BJ (cell line): ENCODE measurements at places on chromosomes 11 and 22. TPM values are rescaled to one million over a fixed set of nuclear protein-coding genes. Genes with fewer than 3 reads are reported as not detected.

GRCh38 chr22:27614006-27614649, 187.4 kb downstream of the MN1 start:
- no peak for DNase-seq

GRCh38 chr11:67283481-67283963, 5.6 kb upstream of the ANKRD13D start:
- DNase-seq = no peak

DNA sequence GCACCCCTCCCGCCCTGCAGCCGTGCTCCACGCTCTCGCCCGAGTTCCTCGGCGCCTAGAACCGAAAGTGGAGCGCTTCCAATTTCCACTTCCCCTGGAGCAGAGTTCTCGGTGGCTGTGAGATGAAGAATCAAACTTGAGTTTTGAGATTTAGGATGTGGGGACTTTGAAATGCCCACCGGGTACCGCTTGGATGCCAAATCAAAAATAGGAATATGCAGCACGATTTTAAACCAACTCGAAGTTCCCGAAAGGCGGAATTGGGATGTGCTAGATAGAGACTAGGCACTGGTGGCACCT, 569 bp downstream of the POLA2 start:
- no peak for DNase-seq

DNA sequence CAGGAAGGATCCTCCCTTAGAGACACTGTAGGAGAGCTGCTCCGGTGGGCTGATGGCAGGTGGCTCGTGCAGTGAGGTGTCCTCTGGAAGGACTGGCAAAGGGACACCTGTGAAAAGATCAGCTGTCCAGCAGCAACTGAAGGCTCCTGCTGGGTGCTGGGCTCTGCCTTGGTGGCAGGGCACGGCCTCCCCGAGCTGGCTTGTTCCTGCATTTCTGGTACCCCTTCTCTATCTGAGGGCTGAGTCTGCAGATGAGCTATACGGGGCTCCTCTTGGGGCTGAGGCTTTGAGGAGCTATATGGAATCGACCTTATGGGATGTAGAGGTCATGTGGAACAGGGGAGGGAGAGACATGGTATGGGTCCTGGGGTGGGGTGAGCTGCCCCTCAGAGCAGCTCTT, 875.8 kb downstream of the BRD1 start:
- DNase-seq = no peak

DNA sequence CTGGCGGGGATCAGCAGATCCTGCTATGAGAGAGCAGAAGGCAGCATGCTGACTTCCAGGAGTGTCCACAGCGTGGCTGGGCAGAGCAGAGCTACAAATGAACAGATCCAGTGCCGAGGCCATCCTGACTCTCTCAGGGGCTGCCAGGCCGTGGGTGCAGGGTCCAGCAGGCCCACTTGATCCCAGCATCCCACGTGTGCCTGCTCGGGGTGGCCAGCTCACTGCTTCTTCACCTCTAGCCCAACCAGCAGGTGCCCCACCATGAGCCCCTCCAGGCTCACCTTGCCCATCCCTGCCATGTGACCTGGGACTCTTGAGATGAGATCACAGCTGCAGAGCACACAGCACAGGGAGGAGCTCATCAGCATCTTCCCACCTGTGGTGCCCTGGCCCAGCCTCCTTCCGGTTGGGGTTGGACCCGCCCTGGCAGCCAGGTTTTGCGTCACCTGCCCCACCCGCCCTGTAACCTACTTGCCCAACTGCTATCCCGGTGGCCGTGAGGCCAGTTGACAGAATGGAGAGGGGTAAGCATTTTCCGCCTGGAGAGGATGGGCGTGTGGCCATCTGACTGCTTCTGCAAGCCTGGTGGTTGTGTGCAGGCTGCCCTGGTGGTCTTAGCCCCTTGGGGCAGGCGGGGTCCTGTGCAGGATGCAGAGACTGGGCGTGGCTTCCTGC, 11.0 kb downstream of the TANGO2 start:
- DNase-seq = no peak

DNA sequence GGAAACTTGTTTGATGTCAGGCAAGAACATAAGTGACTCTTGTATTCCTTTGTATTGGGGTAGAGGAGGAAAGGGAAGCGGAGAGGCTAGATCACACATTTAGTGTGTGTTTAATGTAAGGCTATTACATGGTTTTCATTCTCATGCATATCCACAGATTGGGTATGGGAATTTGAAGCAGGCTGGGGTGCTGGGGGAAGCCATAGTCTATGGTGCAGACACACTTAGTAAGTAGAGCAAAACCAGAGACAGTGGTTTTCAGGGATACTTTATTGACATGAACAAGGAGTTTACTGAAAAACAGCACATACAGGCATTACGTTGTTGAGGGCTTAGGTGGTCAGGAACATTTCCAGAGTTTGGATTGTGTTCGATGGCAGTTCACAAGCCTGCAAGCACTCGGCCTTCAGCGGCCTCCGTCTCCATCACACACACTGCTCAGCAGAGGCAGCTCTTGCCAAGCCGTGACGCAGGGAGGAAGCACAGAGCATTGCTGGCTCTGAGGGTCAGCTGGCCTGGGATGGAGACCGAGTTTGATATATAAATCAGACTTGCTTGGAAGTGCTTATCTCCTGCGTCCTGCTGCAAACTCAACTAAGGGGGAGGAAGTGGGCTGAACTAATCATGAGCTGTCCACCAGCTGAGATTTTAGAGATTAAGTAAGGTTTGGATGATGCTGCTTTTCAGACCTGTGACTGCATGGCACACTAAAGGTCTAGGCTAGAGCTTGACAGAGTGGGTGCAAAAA, 25.3 kb downstream of the SCN3B start:
- no peak for DNase-seq

- DNase-seq = no peak
These were observed 1175.4 kb upstream of the TENM4 start for GRCh38 chr11:80616070-80616800.

DNA sequence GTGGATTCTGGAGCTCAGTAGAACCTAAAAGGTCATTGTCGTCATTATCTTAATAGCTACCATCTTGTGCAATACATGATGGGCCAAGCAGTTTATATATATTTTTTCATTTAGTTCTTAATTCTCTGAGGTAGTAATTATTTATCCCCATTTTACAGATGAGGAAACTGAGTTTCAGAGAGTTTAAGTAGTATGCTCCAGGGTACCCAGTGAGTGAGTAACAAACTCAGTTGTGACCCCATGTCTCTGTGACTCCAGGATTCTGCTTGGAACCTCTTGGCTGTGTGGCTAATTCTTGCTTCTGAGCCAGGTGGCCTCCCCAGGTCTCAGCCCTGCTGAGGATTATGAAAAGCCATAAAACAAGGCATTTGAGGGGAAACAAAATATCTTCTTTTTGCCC, 82.6 kb downstream of the CEP164 start:
- no peak for DNase-seq

GRCh38 chr11:73234471-73235181, 16.5 kb downstream of the P2RY2 start:
- DNase-seq = no peak

- peak; percentile 17 for DNase-seq
These were observed 25.6 kb downstream of the SCUBE2 start for GRCh38 chr11:9065607-9066432.

DNA sequence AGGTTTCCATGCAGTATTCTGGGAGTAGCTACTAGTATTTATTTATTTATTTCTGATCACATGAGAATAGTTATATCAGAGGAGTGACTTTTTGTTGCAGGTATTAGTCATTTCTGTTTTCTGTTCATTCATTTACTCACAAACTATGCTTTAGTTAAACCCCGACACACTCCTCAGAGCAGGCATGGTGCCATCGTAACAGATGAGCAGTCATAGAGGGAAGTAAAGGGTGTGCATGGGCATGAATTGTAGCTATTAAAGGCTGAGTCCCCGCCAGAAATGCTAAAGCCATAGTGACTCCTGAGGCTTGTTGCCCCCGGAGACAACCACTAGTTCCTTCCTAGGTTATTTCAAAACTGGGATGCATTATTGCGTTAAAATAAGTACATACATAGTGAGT, 10.6 kb downstream of the JHY start:
- no peak for DNase-seq

GRCh38 chr11:45754741-45755140, 50.2 kb upstream of the SLC35C1 start:
- no peak for DNase-seq

DNA sequence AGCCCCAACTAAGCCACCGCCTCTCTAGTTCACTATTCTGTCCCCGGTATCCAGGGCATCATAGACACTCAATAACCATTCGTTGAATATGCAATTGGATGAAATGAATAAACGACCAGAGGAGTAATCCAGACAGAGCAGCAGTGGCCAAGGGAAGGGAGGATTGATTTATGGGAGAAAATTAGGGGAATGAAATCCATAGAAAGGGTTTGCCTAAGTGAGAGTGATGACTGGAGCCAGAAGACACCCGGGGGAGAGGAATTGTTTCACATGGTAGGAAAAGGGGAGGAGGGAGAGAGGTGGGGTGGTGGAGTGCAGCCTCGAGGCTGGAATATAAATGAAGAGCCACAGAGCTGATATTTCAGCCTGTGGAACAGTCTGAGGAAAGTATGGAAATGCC, 168.2 kb downstream of the COMMD9 start:
- no peak for DNase-seq

GRCh38 chr11:46903846-46904245, 14.5 kb downstream of the LRP4 start:
- no peak for DNase-seq

- no peak for DNase-seq
These were observed 5.8 kb upstream of the OR5B2 start for GRCh38 chr11:58433638-58434203.

The TREH gene
- not detected in 2 replicates for polyA plus RNA-seq

The VPREB1 gene
- not detected in 2 replicates for polyA plus RNA-seq

The FIBIN gene
- polyA plus RNA-seq = 24.7 and 29.0 TPM in 2 replicates

The RTN4RL2 gene
- polyA plus RNA-seq = 0.10 and 0.43 TPM in 2 replicates

The CRYBB3 gene
- polyA plus RNA-seq = not detected in 2 replicates

The KRTAP5-1 gene
- not detected in 2 replicates for polyA plus RNA-seq

The GDPD4 gene
- polyA plus RNA-seq = not detected in 2 replicates

The CLTCL1 gene
- polyA plus RNA-seq = 11.4 and 14.0 TPM in 2 replicates

The RIC3 gene
- not detected in 2 replicates for polyA plus RNA-seq
